ENCODE measurements at places on chromosomes 7 and 10.

DNA sequence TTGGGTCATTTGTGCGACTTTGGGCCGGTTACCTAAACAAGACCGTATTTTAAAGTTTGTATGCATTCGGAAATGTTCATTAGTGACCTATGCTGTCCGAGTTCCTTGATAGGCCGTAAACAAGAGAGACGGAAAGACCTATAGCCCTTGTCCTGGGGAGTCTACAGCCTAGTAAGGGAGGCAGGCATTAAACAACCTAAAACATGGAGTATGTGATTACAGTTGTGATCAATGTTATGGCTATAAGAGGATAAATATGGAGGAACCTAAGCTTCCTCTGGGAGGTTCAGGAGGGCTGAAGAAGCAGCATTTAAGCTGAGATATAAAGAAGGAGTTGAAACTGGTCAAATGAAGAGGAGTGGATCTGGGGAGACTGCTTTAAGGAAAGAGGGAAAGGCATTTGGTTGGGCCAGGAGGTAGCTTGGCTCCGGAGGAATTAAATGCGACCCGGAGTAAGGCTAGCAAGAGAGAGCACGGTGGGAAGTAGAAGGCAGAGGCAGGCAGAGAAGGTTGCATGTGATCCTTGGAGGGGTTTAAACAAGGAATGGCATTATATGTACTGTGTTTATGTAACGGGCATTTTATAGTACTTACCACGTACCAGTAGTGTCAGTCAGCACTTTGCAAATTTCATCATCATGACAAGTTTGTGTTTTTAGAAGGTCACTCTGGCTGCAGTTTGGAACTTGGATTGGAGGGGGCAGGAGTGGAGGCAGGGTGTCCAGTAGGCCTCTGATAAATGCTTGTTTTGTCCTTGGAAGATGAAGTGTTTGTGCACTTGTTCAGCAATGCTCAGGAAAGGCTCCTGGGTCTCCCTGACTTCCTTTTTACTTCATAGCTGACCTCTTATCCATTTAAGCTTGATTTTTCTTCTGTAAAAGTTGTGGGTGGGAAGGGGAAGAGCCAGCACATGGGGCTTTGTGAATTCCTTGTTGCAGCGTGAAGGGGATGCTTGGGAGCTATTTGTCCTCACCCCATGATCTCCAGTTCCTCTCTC, 1.0 kb upstream of the AVPI1 start:
- no peak for DNase-seq

DNA sequence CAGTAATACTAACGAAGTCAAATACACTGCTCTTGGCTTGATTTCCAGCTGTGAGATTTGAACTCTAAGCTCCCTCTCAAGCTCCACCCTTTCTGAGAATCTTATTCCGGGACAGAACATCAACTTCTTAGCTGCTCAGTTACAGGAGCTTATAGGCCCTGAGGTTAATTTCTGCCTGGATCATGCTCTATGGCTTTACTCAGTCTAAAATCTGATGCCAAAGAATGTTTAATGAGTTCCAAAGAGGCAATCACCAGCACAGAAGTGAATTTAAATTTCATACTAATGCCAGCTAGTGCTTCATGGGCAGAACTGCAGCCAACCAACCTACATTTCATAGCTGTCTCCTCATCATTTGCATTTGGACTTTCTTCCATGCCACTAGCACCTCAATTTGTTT, 707.2 kb downstream of the MAGI2 start:
- no peak for DNase-seq

DNA sequence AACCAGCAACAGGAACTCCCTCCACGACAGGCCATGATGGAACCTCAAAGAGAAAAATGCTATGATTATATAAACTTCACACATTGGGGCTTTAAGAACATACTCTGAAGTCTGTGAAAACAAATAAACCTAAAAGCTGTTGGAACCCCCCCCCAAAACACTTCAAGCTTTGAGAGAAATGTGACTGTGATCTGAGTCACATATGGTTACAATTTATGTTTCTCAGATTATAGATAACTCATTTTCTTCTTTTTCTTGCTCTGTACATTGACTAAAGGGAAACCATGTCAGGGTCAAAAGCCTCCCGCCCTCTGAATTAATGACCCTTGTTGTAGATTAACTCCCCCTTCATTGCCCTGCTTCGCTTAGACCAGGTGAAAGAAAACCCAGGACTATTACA, 15.8 kb downstream of the VOPP1 start:
- no peak for DNase-seq

- no peak for DNase-seq
Observed at GRCh38 chr7:6330657-6331056, 58.2 kb upstream of the CYTH3 start.

- DNase-seq, result no peak
Observed at GRCh38 chr10:46528171-46528671, 28.2 kb downstream of the GPRIN2 start.

- DNase-seq, result no peak
Observed at GRCh38 chr10:103038570-103038969, 120.5 kb downstream of the CNNM2 start.

DNA sequence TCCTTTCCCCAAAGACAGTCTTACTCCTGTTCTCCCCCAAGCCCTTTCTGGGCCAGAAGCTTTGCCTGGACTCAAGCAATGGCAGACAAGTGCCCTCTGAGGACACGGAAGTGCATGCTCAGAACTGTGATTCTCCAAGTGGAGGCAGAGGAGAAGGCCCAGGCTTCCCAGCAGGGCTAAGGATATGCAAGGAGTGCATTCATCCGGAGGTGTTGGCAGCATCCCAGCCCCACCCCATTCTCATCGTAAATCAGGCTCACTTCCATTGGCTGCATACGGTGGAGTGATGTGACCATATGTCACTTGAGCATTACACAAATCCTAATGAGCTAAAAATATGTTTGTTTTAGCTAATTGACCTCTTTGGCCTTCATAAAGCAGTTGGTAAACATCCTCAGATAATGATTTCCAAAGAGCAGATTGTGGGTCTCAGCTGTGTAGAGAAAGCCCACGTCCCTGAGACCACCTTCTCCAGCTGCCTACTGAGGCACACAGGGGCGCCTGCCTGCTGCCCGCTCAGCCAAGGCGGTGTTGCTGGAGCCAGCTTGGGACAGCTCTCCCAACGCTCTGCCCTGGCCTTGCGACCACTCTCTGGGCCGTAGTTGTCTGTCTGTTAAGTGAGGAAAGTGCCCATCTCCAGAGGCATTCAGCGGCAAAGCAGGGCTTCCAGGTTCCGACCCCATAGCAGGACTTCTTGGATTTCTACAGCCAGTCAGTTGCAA, 1.4 kb upstream of the RBP3 start:
- DNase-seq, result no peak

GRCh38 chr7:151225948-151226510, 976 bp downstream of the ABCF2 start:
- DNase-seq, result no peak

- no peak for DNase-seq
Observed at GRCh38 chr7:106284714-106285050, at the start of gene NAMPT. Gene NAMPT, minus strand, starts transcription at chr7:106284983. Its CDS starts 99 bp downstream, at chr7:106284884.

DNA sequence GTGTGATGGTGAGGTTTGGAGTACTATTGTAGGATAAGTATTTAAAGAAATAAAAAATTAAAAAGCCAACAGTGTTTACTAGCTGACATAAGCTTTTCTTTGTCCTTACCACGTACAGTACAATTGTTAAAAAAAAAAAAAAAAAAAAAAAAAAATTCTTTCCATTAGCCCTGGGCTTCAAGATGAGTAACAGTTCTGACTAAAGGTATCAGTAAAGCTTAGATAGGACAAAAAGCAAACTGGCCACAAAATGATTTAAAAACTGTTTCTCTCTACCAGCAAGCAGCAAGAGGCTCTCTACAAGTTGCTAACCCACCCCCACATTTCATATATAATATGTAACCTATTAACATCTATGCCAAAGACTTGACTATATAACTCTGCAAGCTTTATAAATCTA, 17.5 kb downstream of the HYCC1 start:
- DNase-seq, result peak; percentile 11

- DNase-seq, result peak; percentile 27
Observed at GRCh38 chr10:70588859-70589570, 13.5 kb downstream of the PRF1 start.

GRCh38 chr10:76127984-76128589, 696.7 kb downstream of the LRMDA start:
- no peak for DNase-seq

- DNase-seq, result no peak
Observed at GRCh38 chr10:11678074-11678793, 63.9 kb upstream of the ECHDC3 start.

- DNase-seq, result no peak
Observed at GRCh38 chr7:132355048-132355447, 221.2 kb downstream of the PLXNA4 start.

DNA sequence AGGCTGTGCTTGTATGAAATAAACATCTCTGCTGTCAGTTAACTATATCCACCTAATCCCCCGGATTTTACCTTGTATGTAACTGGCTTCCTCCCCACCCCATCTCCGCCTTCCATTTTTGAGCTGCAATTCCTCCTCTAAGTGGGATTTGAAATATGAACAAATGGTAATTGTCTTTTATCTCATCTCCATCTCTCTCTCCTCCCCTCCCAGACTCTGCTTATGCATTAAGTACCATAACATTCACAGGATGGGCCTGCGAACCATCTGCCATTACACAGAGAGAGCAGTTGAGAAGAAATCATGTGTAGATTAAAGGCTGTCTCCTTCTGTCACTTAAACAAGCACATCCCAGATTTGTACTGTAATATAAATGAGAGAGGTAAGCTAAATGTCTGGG, 1169.9 kb downstream of the TYW1 start:
- DNase-seq, result no peak

DNA sequence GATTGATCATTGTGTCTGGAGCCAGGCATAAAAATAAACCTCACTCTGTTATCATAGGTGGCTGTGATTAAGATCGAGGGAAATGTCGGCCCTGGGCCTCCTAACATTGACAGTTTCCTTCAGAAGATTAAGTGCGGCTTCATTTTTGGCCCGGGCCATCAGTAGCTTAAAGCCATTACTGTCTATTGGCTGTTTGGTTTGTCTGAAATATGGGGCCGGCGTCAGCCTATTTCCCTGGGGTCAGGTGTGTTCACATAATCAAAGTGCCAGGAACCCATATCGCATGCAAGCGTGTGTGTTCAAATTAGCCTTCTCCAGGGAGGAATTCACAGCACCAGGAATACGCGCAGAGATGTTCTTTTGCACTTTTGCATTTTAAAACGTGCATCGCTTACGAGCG, 114.7 kb downstream of the CUX1 start:
- no peak for DNase-seq

- no peak for DNase-seq
Observed at GRCh38 chr7:31111109-31111451, 59.0 kb downstream of the ADCYAP1R1 start.

GRCh38 chr10:92627845-92628480, 35.0 kb downstream of the KIF11 start:
- DNase-seq, result peak; percentile 22

DNA sequence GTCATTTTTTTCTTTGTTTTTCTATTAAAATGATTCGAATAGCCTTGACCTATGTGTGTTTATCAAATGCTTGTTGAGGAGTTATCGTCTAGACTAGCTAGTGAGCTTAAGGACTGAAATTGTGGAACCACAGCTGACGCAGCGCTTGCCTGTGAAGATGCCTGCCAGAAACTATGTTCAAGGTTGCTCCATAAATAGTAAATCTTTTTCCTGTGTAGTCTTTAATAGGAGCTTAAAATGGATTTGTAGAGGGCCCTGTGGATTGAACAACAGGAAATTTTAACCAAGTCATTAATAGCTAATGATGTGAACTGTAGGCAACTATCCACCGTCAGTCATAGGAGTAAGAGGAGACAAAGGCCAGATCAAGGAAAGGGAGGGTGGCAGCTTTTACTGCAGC, 145.1 kb downstream of the GNAI1 start:
- no peak for DNase-seq

GRCh38 chr7:39614299-39614698, 9.1 kb upstream of the RALA start:
- no peak for DNase-seq

- DNase-seq, result no peak
Observed at GRCh38 chr7:16818732-16819131, 13.9 kb upstream of the AGR2 start.

DNA sequence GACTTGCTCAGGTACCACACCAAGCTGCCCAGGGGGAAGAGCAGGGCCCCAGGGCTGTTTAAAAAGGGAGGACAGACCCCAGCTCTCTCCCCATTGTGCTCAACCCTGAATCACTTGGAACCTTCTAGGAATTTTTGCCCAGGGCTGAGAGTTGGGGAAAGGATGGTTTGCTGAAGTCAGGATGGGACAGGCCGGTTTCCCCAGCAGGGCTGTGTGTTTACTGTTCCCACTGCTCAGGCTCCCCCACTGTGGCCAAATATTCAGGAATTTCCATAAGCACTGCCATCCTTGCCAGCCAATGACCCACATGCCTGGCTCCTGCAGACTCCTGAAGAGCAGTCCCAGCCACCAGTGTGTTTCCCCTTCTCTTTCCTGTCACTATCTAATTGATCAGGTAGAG, 120.7 kb downstream of the WDFY4 start:
- no peak for DNase-seq

GRCh38 chr10:115624448-115624847, 531.3 kb downstream of the ATRNL1 start:
- DNase-seq, result no peak

DNA sequence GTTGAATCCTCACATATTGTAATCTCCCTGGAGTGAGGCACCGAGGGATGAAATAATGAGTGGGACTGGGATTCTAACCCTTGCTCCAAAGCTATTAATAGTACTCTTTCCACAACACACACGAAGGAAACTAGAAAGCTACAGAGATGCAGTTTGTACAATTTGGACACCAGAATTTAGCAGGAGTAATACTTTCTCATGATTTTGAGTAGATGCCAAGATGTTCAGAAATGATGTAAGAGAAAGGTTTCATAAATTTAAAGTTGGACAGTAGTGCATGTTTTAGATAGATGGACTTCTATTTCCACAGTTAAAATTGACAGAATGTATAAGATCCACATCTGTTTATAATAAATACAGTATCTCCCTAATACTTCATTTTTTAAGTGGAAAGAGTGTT, 46.5 kb downstream of the PRR15 start:
- DNase-seq, result no peak

- DNase-seq, result no peak
Observed at GRCh38 chr10:11689945-11690736, 52.0 kb upstream of the ECHDC3 start.

DNA sequence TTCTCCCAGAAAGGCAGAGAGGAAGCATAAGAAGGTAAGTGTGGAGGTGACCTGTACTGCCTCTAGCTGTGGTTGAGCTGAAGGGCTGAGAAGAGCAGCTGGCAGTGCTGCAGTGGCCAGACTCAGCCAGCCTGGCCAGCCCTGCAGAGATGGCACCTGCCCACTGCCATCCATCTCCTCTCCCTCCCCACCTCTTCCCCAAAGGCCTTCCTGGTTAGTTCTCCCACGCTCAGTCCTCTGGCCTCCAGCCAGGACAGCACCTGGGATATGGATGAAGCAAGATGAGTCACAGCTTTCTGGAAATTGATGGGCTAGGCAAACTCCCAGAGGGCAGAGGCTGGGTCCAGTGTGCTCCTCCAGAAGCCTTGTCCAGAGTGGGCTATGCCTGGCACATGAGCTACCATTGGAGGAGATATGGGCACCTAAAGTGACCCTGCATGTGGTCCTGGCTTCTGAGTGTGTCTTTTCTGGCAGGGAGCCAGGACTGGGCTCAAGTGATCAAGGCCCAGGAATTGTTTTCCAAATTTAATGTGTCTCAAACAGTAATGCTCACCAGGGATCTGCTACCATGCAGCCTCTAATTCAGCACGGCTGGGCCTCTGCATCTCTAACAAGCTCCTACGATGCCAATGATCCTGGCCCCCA, 81.0 kb upstream of the CACUL1 start:
- no peak for DNase-seq

Measured in hematopoietic multipotent progenitor cell treated with erythropoietin and hydrocortisone succinate and interleukin-3 and kit ligand, for 4 days (in vitro differentiated cells).